ENCODE measurements at places on chromosomes 1 and 21.
A peak's percentile ranks its signal among the peaks of the same experiment; 100 is the strongest.

DNA sequence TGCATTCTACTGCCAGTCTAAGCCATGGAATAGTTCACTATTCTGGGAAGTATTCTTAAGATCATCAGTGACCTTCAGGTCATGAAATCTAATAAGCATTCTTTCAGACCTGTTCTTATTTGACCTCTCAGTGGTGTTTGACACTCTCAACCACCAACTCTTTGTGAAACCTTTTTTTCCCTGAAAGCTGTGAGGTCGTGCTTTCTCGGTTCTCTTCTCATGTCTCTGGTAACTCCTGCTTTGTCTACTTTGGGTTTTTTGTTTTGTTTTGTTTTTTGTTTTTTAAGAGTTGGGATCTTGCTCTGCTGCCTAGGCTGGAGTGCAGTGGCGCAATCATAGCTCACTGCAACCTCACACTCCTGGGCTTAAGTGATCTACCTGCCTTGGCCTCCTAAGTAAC is 56.3 kb downstream of the POU2F1 start:
- no peak for DNase-seq

DNA sequence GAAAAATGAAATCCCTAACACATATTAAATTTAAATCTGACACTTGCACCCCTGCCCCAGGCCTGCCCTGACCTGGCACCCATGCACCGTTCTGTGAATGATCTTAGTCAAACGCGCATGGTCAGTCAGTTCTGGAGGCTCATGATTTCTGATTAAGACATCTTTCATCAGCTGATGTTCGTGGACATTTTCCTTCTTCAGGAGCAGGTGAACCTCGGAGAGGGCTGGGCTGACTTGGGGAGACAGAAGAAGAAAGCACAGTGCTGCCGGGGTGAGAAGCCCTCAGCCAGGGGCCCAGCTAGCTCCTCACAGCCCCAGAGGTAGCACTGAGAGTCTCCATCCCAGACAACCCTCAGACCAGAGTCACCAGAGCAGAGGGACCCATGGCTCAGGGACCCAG is 134.5 kb upstream of the AJAP1 start:
- no peak for DNase-seq

DNA sequence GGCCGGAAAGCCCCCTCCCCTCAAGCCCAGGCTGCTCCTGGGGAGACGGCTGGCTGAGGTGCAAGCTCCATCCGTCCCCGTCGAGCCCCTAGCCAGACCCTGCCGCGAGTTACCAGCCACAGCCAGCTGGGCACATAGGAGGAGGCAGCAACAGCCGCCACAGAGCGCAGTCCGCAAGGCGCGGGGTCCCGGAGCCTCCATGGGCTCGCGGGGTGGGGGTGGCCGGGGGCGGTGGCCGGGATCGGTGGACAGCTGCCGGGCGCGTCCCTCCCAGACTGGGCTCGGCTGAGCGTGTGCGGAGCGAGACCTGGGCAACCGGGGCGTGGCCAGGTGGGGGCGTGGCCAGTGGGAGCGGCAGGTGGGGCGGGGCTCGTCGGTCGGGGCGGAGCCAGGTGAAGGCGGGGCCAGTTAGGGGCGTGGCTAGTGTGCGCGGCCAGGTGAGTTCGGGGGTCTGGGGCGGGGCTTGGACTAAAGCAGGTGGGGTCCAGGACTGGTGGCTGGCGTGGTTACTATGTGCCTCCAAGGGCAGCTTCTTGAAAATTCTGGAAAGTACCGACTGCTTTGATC is at the start of gene CD164L2:
Gene CD164L2, minus strand, starts transcription at position 295 of the 567 bp plus-strand sequence. Its CDS starts 94 bp downstream, at position 201.
- DNase-seq = no peak

- no peak for DNase-seq
These were observed 44.6 kb upstream of the BCL9 start for GRCh38 chr1:147496571-147497210.

GRCh38 chr1:19402031-19402813 is 83.1 kb downstream of the CAPZB start:
- DNase-seq = no peak

GRCh38 chr1:234683861-234684632 is 74.1 kb upstream of the IRF2BP2 start:
- DNase-seq = no peak

DNA sequence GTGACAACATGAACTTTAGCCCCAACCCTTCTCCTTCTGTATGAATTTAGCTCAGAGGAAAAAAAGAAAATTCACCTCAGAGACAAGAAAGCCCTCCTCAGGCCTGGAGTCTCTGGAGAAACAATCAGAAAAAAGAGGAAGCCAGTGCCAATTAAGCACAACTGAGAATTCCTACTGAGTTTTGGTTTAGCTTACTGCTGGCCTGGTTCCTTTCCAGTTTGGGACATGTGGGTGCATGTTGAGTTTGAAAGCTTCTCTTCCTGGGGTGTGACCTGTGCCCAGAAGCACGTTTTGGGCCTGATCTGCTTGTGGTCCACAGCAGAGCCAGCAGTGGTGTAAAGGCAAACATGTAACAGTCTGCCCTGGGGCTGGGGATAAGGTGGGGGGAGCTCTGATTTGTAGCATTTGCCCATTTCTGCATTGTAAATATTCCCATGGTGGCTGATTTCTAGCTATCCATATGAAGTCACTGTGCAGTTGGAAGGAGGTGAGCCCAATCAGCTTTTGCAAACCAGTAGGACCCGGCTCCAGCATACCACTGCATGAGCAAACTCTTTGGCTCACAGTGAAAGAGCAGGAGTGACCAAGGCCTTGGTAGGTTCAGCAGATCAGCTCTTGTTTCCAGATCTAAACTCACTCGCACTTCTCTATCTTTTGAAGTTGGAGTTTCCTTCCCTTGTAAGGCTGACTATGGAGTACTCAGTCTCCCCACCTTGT is 4.7 kb upstream of the THEM5 start:
- DNase-seq = no peak

- DNase-seq = no peak
These were observed 1.4 kb downstream of the SFPQ start for GRCh38 chr1:35191429-35192055.

DNA sequence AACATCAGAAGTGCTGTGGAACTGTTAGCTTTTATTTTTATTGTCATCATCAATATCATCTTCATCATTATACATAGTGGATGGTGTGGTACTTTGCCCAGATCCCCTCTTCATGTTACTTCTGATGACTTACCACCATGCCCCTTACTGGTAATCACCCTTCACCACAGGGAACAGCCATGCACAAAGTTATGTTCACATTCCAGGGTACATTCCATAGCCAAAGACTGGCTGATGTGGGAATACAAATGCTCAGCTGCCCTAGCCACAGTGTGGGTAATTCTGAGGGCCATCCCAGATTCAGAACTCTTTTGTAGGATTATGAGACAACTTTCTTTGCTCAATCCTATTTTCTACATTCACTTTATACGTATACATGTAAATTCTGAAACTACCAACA is 691.3 kb upstream of the CXADR start:
- DNase-seq = no peak

DNA sequence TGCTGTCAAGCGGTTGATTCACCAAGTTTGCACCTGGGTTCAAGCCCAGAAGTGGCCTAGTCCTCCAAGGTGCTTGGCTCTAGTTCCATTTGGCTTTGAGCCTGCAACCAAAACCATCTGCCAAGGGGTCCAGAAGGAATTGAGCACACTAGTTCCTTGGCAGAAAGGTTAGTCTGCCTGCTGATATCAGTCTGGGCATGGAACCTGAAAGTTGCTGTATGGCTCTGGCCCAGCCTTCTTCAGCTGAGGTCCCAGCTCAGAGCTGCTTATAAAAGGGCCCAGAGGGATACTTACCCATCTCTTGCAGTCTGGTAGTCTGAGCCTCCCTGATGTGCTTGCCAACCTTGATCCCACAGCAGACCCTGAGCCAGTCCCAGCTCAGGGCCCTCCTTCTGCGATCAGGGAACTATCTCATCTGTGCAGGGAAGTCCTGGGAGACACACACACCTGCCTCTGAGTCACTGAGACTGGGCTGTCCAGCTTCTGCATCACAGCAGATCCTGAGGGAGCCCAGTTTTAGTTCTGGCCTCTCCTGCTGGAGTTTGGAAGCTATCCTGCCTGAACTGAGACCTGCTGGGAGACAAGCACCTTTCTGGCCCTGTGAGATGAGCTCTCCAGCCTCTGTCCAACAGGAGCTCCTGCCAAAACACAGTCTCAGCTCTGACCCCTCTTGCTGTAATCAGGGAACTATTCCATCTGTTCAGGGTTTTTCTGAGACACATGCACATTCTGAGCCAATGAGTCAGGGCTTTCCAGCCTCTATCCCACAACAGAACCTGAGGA is 75.8 kb downstream of the CTH start:
- no peak for DNase-seq

GRCh38 chr1:59316497-59317128 is 19.7 kb downstream of the FGGY start:
- no peak for DNase-seq

GRCh38 chr1:117370509-117370908 is 3.3 kb downstream of the MAN1A2 start:
- no peak for DNase-seq

- DNase-seq = no peak
These were observed 5.0 kb upstream of the MRPL24 start for GRCh38 chr1:156745881-156746280.

DNA sequence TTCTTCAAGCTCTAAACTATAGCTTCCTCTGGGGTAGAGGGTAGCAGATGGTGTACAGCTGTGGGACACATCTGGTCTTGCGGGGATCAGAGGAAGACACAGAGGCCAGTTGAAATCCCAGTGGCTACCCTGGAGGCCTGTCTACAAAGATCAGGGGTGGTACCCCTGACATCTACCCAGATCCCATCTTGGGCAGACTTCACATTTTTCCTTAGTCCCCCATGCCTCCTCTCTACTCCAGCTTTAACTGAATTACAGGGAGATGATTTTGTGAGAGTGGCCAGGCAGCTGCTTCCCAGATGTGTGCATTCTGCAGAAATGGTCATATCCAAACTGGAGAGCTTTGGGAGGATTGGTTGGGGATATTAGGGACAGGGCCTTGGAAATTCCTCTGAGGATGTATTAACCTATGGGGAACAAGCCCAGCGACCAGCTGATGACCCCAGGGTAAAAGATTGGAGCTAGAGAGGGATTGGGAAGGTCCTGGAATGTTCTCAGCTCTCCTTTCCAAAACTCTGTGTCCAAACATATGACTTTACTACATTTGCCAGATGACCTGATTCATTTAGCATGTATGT is 9.6 kb upstream of the CD34 start:
- DNase-seq = no peak

DNA sequence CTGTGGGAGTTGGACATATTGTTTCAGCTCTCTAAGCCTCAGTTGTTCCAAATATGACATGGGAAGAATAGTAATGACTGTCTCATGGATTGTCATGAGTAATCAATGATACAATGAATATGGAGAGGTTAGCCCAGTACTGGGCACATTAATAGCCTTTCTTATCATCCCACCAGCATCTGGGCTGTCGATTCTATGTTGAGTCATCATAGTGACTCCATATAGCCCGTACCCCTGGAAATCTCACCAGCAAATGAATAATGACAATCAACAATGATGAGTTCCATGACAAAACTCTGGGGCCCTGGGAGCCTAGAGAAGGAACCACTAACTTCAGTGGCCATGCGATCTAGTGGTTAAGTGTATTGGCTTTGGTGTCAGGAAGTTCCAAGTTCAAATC is 39.7 kb upstream of the GJB5 start:
- DNase-seq = no peak

- DNase-seq = no peak
These were observed 28.9 kb downstream of the EPHA2 start for GRCh38 chr1:16126743-16127515.

GRCh38 chr1:21331752-21332478 is 41.7 kb upstream of the ECE1 start:
- DNase-seq = no peak

DNA sequence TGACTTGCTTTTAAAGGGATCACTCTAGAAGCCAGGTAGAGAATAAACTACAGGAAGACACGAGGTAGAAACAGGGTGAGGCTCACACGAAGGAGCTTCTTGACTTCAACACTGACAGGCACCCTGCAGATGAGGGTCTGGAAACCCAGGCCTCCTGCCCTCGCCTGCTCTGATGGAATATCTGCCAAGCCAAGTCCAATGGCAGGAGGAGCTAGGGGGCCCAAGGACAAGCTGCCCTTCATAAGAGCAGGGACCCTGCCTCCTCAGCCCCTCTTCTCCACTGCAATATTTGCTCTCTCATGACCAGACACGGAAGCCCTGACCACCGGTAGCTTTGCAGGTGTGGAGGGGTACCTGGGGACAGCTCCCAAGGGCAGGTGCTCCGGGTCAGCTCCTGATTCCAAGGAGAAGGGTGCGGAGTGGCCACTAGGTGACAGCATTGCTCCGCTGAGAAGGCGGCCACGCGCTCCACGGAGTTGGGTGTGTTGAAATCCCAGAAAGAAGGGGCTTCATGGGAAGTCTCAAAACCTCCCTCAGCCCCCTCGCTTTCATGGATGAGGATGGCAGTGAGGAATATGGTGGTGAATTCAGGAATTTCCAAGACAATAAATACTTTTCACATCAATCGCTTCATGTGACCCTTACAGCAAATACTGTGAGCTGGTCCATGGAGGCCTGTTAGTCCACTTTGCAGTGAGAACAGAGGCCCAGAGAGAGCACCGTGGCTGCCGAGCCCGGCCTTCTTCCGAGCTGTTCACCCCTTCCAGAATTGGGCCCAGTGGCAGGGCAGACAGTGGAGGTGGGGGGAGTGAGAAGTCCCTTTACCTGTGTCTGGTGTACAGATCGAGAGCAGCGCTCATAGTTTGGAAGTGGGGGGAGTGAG is 33.2 kb upstream of the PAX7 start:
- DNase-seq = peak; percentile 33

GRCh38 chr1:167433884-167434283 is 84.4 kb downstream of the CD247 start:
- DNase-seq = no peak

DNA sequence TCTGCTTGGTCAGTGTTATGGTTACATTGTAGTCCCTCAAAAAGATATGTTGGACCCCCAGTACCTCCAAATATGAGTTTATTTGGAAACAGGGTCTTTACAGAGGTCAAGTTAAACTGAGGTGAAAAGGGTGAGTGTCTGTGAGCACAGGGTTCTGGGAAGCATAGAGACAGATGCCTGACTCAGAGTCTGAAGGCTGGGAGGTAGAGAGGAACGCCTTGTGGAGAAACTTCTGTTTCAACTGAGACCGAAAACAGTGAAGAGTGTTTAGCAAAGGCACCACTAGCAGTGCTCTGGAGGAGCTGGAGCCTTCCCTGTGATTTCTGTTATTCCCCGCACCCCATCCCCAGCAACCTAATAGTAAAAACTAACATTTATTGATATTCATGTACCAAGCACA is 65.2 kb upstream of the LRRC8D start:
- no peak for DNase-seq

- no peak for DNase-seq
These were observed 16.4 kb downstream of the RAB4A start for GRCh38 chr1:229287267-229287666.

GRCh38 chr1:19427087-19427781 is 58.1 kb downstream of the CAPZB start:
- DNase-seq = no peak

- no peak for DNase-seq
These were observed 230.7 kb downstream of the RPS6KC1 start for GRCh38 chr1:213281640-213282301.
